ENCODE measurements at places on chromosomes 4 and X.

DNA sequence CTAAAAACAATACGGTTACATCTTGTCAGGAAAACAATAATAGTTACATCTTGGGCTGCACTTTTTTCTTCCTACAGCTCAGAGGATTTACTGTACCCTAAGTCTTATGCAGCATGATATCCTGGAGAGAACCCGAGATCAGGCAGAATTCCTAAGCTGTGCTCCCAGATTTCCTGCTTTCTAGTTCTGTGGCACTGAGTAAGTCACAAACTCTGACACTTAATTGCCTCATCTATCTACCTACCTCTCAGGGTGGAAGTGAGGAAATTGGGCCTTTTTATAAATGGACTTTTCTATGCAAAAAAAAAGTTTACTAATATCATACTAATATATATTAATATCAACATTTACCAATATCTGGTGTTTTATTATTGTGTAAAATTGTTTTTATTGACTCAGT, 438.5 kb downstream of the INPP4B start:
- no peak for DNase-seq

DNA sequence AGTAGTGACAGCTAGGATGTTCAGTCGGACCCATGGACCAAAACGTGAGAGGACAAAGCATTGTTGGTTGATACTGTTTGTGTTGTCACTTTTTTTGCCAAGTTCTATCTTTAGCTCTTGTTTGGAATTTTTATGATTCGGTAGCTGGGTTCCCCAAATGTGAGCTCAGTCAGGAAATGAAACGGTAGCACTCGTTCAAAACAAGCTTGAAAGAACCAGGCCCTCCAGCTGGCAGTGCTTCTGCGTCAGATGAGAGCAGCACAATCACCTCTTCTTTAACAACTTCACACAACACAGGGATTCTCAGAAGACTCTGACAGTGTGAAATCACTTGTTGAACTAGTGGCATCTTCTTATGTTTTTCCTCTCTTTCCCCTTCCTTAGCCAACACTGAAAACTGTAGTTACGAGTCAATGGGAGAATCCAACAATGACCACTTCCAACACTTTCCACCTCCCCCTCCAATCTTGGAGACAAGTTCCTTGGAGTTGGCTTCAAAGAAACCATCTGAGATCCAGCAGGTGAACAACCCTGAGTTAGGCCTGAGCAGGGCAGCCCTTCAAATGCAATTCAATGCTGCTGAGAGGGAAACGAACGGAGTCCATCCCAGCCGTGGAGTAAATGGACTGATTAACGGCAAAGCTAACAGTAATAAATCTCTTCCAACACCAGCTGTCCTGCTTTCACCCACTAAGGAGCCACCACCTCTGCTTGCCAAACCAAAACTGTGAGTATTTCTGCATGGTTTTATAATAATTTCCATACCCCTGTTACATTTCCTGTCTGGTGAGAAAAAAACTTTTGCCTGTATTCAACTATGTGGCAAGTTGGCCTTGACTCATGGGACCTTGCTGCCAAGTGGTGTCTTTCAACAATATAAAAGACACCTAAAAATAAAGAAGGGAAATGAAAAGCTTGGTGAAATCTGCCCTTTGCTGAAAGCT, 214.6 kb downstream of the PALLD start:
- no peak for DNase-seq

DNA sequence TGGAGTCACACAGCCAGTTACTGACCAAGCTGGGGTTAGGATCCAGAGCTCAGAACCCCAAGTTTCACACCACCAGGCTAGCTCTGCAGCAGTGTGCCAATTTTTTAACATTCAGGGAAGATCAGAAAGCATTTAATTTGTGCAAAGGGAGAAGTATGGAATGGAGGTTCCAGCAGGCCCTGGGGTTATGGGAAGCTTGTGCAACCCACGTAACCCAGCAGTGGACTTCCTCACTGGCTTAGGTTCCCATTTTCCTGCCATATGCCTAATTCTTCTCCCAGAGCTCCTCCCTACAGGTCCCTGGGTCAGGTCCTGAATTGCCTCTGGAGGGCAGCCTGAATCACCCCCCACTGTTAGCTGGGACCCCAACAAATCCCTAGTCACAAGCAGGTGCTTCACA, 14.0 kb downstream of the APLN start:
- no peak for DNase-seq

DNA sequence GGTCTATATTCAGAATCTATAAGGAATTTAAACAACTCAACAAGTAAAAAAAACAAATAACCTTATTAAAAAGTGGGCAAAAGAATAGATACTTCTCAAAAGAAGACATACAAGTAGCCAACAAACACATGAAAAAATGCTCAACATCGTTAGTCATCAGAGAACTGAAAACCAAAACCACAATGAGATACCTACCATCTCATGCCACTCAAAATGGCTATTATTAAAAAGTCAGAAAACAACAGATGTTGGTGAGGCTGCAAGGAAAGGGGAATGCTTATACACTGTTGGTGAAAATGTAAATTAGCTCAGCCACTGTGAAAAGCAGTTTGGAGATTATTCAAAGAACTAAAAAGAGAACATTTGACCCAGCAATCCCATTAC, 201.6 kb downstream of the QDPR start:
- no peak for DNase-seq

DNA sequence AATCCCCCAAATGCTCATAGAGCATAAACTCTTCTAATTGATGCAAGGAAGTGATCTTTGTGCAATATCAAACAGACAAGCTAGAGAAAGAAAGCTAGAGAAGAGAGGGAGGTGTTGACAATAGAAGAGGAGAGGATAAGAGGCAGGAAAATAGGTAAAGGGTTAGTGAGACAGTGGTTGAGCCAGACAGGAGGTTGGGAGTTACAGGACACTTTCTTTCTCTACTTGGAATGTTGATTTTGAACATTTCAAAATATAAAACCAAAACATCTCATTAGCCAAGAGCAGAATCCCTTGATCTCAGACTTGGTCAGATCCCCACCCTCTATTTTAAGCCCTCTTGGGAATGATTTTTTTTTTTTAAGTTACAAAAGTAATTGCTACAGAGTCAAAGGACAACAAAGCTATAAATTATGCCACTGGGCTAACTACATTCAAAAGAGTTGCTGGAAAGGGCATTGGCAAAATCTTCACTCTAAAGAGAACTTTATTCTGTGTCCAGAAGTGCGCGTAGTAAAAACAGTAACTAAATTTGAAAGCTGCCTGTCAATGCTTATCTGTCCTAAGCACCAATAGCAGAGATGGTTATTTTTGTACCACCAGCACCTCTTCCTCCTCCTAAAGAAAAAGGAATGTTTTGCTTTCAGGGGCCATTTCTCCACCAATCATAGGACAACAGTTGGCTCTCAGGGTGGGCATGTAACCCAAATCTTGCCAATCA, 133.8 kb downstream of the PDGFC start:
- no peak for DNase-seq

DNA sequence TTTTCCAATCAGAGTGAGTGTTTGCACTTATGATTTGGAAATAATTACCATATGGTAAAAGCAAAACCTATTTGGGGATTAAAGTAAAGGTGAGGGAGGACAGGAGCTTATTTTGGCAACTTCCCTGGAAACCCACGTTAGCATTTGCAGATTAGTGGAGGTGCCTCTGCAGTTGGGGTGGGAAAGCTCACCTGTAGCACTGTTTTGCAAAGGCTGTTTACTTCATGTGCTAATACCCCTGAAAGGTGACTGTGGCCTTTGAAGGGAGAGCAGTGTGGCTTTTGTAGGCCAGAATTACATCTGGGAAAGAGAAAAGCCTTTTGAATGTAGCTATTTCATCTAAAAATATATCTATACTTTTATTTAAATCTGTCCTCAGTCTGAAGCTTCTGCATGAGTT, 9.4 kb downstream of the SUPT20HL1 start:
- no peak for DNase-seq

DNA sequence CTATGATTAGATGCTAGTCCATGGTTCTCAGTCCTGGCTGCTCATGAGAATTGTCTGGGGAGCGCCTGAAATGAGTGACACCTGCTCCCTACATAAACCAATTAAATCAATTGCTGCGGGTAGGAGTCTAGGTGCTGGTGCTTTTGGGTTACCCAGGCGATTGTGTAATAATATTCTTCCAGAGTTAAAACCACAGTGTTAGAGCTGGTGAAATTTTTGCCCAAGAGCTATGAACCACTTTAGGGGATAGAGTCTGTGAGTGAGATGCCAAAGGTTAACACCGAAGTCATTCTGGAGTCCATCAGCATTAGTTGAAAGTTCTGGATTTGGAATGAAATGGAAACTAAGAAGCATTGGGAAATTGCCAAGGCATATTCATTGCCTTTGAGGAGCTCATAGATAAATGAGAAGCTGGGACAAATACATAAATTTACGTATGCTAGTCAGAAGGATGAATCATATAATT, 15.3 kb downstream of the PDK3 start:
- DNase-seq: no peak

- DNase-seq: no peak
These were observed 5.1 kb downstream of the PIGG start for GRCh38 chr4:504076-504475.

DNA sequence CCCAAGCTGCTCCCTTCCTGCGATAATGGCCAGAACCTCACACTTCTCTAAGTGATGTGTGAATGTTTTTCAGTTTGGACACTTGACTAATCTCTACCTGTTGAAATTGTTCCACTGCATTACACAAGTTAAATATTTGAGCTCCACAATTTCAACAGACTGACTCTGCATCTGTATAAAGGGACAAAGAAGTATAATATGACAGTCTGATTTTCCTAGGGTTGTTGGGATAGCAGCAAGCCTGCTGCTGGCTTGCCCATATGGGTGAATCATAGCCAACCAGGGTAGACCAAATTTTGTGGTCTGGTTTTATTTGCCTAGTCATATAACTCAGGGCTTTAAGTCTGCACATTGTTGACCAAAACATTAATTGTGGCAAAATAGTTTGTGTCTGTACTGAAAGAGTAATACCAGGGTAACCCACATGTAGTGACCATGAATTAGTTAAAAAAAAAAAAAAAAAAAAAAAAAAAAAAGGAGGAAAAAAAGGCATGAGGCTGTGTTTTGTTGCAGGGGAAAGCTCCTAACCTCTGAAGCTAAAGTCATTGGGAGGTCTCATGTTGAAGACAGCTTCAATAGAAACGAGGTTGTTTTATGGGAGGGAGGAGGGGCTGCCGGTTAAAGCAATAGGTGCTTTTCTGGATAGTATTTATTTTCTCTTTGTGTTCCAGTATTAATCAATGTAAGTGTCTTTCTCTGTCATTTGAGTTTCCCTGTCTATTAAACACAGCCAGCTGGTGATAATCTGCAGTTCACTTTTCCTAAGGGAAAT, 534.2 kb downstream of the RAB28 start:
- no peak for DNase-seq
